Uterine smooth muscle cell (primary cell): ENCODE measurements at places on chromosomes 1 and 21. TPM values are rescaled to one million over a fixed set of nuclear protein-coding genes. Genes with fewer than 3 reads are reported as not detected.

GPR89B gene
- 23.4 and 25.5 TPM in 2 replicates for total RNA-seq

MXRA8 gene
- 203 and 230 TPM in 2 replicates for total RNA-seq

ZNF496 gene
- total RNA-seq = 17.8 and 20.1 TPM in 2 replicates

TSACC gene
- total RNA-seq = not detected in 2 replicates

SYNC gene
- 44.3 and 74.7 TPM in 2 replicates for total RNA-seq

DYNLT4 gene
- not detected in 2 replicates for total RNA-seq

OR2L5 gene
- total RNA-seq = under 0.01 and 0.12 TPM in 2 replicates

CELA3B gene
- total RNA-seq = not detected in 2 replicates

S100A3 gene
- 2.2 and 3.3 TPM in 2 replicates for total RNA-seq

PAPPA2 gene
- 3.0 and 9.4 TPM in 2 replicates for total RNA-seq

ZNF326 gene
- 9.0 and 9.6 TPM in 2 replicates for total RNA-seq

TNFAIP8L2 gene
- total RNA-seq = not detected in 2 replicates

CACHD1 gene
- total RNA-seq = 2.8 and 5.0 TPM in 2 replicates

RIIAD1 gene
- not detected in 2 replicates for total RNA-seq

IGSF3 gene
- 0.37 and 0.66 TPM in 2 replicates for total RNA-seq

AVPR1B gene
- not detected in 2 replicates for total RNA-seq

CADM3 gene
- 0.12 and 0.22 TPM in 2 replicates for total RNA-seq

SHE gene
- under 0.01 and 0.12 TPM in 2 replicates for total RNA-seq

CFAP45 gene
- total RNA-seq = 0.62 and 1.1 TPM in 2 replicates
